Esophagus squamous epithelium (tissue), 5 donors: ENCODE measurements at places on chromosomes 11 and 22.

- no peaks in the 10 kb centered on the region for H3K27me3 ChIP-seq
- H3K27ac ChIP-seq = no peak overlapping the region
- H3K4me1 ChIP-seq = no peaks in the 10 kb centered on the region
- no peak for DNase-seq
Observed at GRCh38 chr11:17026487-17027082, 12.4 kb upstream of the PLEKHA7 start.

- H3K27ac ChIP-seq = no peak overlapping the region
- no peaks in the 10 kb centered on the region for H3K27me3 ChIP-seq
- DNase-seq = no peak
- H3K4me3 ChIP-seq = no peak overlapping the region
- no peaks in the 10 kb centered on the region for H3K36me3 ChIP-seq
Observed at GRCh38 chr11:110323786-110324185, 27.4 kb upstream of the RDX start.

GRCh38 chr22:35299217-35299672 lies 449 bp upstream of the TOM1 start:
- no peak for DNase-seq
- peak overlapping the region; percentile 95 for H3K27ac ChIP-seq
- no peaks in the 10 kb centered on the region for H3K27me3 ChIP-seq
- peaks cover 8% of the 10 kb centered on the region for H3K4me1 ChIP-seq
- H3K36me3 ChIP-seq = peaks cover 30% of the 10 kb centered on the region

DNA sequence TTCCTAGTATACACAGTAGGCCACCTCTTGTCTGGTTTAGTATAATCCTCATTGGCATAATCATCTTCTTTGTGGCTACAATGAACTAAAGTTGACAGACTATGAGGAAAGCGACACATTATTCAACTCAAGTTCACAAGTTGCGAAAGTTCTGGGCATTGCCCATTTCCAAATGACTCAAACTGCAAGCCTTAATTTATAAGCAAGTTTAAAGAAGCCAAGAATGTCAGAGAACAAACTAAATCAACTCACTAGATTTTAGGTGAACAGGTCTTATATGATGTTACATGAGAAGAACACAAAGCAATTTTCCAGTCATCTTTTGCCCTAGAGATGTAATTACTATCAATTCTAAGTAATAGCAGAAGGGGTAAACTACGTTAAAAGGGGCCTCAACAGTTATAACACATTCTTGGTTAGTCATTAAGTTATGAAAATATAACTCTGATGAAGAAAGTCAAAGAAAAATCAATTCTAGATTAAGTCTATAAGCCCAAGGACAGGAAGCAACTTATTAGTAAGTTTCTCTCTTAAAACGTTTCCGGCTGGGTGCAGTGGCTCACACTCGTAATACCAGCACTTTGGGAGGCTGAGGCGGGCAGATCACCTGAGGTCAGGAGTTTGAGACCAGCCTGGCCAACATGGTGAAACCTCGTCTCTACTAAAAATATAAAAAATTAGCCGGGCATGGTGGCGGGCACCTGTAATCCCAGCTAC lies 21.5 kb downstream of the PICALM start:
- H3K36me3 ChIP-seq = no peaks in the 10 kb centered on the region
- H3K27ac ChIP-seq = no peak overlapping the region
- DNase-seq = no peak
- H3K27me3 ChIP-seq = no peaks in the 10 kb centered on the region

DNA sequence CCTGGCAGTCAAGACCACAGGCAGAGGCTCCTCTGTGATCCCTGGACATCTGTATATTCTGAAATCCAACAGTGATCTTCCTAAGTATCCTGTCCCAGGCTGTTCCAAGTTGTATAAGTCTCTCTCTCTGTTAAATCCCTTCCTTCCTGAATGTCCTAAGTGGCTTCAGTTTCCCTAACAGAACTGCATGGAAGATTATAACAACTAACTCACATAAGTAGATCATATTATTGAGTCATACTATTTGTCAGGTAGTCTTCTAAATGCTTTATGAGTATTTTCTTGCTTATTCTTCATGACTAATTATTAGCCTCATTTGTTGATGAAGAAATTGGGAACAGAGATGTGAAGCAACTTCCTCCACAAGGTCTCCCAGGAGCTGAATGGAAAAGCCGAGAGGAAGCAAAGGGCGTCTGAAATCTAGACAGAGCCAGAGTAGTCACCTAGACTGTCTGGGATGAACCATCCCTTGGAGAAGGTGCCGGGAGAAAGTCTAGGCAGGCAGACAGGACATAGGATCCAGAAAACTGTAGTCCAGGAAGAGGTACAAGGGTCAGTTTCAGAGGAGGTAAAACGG lies 93.2 kb upstream of the FAT3 start:
- no peak for DNase-seq
- H3K4me1 ChIP-seq = no peaks in the 10 kb centered on the region
- H3K27me3 ChIP-seq = no peaks in the 10 kb centered on the region

DNA sequence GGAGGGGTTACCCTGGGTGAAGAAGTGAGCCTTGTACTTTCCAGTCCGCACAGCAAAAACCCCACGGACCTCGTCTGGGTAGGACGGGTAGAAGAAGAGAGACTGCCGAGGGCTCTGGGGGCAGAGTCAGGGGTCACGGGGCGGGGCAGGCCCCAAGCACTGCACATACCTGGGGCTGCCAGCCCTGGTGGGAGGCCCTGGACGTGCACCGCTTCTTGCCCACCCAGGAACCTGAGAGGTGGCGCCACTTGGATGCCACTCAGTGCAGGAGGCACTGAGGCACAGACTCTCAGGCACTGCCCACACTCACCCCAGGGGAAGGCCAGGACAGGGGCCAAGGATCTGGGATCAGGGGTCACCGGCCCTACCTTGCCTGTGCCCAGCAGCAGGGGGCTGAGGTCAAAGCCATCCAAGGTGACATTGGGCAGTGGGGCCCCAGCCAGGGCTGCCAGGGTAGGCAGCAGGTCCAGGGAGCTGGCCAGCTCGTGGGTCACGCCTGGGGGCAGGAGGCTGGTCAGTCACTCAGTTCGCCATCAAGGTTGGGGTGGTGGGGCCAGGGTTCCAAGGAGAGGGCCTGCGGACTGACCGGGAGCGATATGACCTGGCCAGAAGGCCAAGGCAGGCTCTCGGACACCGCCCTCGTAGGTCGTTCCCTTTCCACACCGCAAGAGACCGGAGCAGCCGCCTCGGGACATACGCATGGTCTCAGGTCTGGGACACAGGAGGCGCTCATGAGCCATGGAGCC lies 2.2 kb downstream of the ARSA start:
- H3K4me1 ChIP-seq = peaks cover 37% of the 10 kb centered on the region
- no peak overlapping the region for H3K27ac ChIP-seq
- no peak overlapping the region for H3K4me3 ChIP-seq
- no peaks in the 10 kb centered on the region for H3K27me3 ChIP-seq
- no peak for DNase-seq

GRCh38 chr11:110832539-110832938 lies 120.3 kb upstream of the ARHGAP20 start:
- H3K4me3 ChIP-seq = no peak overlapping the region
- peak overlapping the region; percentile 59 for H3K27ac ChIP-seq
- no peaks in the 10 kb centered on the region for H3K36me3 ChIP-seq
- H3K4me1 ChIP-seq = peaks cover 19% of the 10 kb centered on the region

GRCh38 chr11:72744474-72744873 lies 7.7 kb downstream of the ARAP1 start:
- H3K36me3 ChIP-seq = no peaks in the 10 kb centered on the region
- H3K27ac ChIP-seq = no peak overlapping the region
- H3K27me3 ChIP-seq = no peaks in the 10 kb centered on the region
- H3K4me3 ChIP-seq = no peak overlapping the region

DNA sequence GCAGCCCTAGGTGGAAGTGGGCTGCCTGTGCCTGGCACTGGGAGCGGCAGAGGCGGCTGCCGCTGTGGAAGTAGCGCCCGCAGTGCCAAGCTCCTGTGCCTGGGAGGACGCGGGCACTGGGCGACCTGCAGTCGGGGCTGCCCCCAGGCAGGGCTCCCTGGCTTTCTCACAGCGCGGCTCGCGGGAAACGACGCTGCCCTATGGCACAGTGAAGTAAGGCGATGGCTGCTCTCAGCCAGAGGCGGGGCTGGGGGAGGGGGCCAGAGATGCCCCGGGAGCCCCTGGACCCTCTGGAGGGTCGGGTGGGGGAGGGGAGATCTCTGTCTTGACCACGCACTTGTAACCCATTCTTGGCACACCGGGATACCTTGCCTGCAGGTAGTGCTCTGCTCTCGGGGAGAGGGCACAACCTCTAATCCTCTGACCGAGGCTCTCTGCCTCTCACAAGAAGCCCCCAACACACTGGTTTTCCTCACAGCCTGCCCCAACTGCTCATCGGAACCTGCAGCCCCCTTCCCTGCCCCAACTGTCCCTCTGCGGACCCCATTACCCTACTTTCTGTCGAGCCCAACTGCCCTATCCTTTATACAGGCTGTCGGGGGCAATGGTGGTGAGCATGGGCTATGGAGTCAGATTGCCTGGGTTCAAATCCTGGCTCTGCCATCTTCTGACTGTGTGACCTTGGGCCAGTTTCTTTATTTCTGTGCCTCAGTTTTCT lies 32.2 kb upstream of the TRIM29 start:
- H3K4me1 ChIP-seq = peaks cover 17% of the 10 kb centered on the region
- H3K27ac ChIP-seq = peak overlapping the region; percentile 87
- H3K27me3 ChIP-seq = no peaks in the 10 kb centered on the region
- no peak for DNase-seq

GRCh38 chr11:11498195-11498594 lies 123.6 kb downstream of the GALNT18 start:
- H3K4me1 ChIP-seq = peaks cover 5% of the 10 kb centered on the region
- no peaks in the 10 kb centered on the region for H3K27me3 ChIP-seq
- H3K27ac ChIP-seq = no peak overlapping the region
- H3K36me3 ChIP-seq = no peaks in the 10 kb centered on the region

- no peak overlapping the region for H3K27ac ChIP-seq
- DNase-seq = no peak
- no peaks in the 10 kb centered on the region for H3K27me3 ChIP-seq
Observed at GRCh38 chr22:45071618-45072017, 61.8 kb upstream of the PHF21B start.

DNA sequence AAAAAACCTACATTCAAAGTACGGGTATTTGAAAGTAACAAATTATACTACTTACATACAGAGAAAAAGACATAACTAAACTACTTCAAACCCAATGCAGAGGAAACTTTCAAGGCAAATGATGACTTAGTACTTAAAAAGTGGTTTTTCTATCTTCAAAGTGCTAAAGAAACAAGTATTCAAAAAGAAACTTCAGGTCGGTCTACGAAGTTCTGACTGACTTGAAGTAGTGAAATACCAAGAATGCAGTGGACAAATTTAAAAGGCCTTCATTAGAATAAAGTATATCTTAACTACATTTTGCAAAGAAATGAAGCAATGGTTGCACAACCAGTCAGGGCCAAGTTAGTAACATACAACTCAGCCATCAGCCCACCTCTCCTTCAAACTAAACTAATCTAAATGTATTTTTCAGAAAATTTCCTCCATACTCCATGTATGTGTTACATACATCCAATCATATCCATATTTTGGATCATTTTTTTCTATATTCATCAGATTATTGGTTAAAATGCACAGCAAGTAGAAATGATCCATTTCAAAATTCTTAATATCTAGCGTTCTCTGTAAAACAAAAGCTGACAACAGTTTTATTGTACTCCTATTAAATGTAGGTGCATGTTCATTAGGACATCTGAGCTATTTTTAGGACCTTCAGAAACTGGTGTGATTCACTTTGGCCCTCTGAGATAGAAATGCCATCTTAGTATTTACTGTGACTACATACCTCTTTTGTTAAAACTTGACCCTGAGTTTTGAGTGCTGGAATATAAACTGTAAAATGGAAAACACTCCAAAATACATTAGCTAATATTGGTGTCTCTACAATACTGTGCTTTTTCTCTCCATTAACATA lies 49.9 kb downstream of the BIRC2 start:
- no peak for DNase-seq
- no peaks in the 10 kb centered on the region for H3K4me1 ChIP-seq
- H3K4me3 ChIP-seq = no peak overlapping the region
- H3K27me3 ChIP-seq = no peaks in the 10 kb centered on the region

DNA sequence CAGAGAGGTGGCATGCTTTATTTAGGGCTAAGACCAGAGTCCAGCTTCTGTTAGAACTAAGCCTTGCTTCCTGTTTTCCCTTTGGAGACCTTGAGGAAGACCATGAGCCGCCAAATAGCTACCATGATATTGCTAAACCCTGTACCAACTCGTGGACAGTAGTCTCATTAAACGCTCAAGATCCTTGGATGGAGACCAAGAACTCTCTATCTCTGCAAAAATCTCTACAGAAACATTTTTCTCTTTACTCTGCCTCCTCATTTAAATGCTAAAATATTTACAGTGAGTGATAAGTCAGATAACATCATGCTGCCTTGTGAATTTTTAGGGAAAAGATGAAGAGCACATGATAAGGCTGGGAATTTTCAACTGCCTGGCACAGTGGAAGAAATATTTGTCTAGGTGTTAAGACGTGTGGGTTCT lies 197.8 kb downstream of the MAML2 start:
- H3K4me3 ChIP-seq = no peak overlapping the region
- H3K4me1 ChIP-seq = peaks cover 49% of the 10 kb centered on the region
- no peaks in the 10 kb centered on the region for H3K27me3 ChIP-seq
- DNase-seq = no peak
- H3K36me3 ChIP-seq = peaks cover 4% of the 10 kb centered on the region

DNA sequence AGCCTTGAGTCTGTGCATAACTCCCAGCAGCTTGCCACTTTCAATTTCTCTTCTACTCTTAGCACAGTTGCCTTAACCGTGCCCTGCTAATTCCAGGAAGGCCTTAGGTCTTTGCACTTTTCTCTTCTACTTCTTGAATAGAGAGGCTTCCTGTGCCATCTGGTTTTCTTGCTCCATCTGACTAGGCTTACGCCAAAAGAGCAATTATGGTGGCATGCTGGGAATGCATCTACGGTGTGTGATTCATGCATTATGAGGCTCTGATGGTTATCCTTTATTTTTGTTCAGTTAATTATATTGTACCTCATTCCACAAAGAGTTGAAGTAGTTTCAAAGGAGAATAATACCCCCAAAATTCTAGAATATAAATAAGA lies 29.4 kb downstream of the SIK2 start:
- no peak overlapping the region for H3K27ac ChIP-seq
- H3K27me3 ChIP-seq = no peaks in the 10 kb centered on the region
- no peak for DNase-seq
- no peak overlapping the region for H3K4me3 ChIP-seq
- H3K4me1 ChIP-seq = no peaks in the 10 kb centered on the region
- H3K36me3 ChIP-seq = no peaks in the 10 kb centered on the region

DNA sequence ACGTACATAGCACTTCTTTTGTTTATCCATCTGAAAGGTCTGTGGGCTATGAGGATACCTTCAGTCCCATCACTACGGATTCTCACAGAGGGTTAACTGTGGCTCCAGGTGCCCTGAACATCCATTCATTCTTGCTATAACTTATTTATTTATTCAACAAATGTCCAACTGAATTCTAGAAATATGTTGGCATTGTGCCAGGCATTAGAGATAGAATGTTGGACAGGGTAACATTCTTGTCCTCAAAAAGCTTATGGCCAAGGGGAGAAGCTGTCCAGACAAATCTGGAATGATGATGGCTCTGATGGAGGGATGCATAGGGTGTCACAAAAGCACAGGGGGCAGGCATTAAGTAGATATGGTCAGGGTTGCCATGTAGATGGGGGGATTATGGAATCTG lies 8.4 kb downstream of the OLFML1 start:
- H3K27ac ChIP-seq = no peak overlapping the region
- H3K36me3 ChIP-seq = no peaks in the 10 kb centered on the region
- H3K4me1 ChIP-seq = peaks cover 18% of the 10 kb centered on the region
- no peak overlapping the region for H3K4me3 ChIP-seq
- H3K27me3 ChIP-seq = no peaks in the 10 kb centered on the region
